ENCODE measurements at places on chromosomes 7 and 10.

DNA sequence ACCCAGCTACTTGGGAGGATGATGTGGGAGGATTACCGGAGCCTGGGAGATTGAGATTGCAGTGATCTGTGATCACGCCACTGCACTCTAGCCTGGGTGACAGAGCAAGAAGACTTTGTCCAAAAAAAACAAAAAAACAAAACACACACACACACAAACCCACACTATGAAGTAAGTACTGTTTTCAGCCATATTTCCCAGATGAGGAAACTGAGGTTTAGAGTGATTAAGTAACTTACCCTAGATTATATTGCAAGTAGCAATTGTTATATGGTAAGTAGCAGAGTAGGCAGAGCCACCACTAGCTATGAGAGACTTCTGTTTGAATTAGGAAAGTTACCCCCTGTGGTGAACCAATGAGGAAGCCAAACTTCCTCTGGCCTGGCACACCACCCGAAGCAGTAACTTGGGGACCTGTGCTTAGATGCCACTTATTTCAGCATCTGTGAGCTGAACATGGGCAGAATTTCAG, 61.9 kb downstream of the MCU start:
- DNase-seq = no peak

GRCh38 chr10:72509941-72510340, 115.9 kb downstream of the MICU1 start:
- DNase-seq = no peak

DNA sequence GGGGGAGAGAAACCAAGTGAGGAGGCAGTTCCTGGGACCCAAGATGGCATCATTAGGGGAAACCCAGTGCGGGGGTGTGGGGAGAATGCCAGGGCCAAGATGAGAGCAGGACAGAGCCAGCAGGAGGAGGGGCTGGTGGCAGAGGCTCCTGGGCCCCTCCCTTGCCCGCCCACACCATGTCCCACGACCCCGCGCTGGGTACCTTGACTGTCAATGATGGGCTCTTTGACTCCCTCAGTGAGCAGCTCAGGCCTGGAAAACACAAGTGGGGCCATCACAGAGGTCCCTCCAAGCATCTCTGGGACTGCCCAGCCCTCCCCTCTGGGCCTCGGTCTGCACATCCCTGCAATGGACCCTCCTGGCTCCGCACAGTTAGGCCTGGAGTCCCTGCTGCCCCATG, 75.4 kb downstream of the RABGEF1 start:
- DNase-seq = no peak

DNA sequence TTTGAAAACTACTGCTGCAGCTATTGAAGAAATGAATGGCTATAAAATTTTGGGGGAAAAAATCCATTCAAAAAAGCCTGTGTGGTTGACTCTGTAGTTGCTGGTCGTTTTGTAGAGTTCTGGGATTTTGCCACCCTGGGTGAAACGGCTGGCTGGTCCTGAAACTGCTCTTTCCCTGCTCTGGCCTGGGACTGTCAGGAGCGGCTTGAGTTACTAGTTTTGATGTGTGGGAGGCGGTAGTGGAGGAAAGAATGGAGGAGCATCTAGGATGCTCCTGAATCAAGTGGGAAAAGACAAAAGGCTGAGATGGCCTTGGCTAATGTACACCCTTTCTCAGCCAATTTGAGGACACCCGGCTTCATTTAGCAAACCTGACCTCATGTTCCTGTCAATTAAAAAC, 72.5 kb downstream of the ZNF365 start:
- no peak for DNase-seq

DNA sequence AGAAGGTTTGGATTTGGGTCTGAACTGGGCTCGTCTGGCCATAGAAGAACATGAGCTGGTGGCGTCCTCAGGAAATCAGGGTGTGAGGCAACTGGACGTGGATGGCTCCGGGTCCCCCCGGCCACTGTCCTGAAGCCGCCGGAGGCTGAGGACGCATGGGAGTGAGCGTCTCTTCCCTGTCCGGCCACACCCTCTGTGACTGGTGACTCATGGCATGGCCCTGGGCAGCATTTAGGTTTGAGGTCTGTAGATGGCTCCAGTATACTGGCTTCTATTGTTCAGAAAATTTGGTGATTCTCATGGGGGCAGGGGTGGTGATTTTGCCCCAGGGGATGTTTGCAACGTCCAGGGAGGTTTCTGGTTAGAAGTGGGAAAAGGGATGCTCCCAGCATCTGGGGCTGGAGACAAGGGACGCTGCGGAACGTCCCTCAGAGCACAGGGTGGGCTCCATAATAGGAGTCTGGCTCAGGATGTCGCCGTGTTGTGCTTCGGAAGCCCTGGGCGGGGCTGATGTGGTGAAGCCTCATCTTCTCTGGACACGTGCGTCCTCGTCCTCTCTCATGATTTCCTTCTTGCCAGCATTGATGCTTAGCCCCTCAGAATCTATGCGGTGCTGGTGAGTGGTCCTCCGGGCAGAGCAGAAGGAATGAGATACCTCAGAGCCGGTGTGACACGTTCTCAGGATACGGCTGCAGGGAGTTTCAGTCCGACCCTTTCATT, 49.9 kb downstream of the PITRM1 start:
- DNase-seq = no peak

Data from NT2/D1 (cell line).